ENCODE measurements at places on chromosomes 4 and X.

DNA sequence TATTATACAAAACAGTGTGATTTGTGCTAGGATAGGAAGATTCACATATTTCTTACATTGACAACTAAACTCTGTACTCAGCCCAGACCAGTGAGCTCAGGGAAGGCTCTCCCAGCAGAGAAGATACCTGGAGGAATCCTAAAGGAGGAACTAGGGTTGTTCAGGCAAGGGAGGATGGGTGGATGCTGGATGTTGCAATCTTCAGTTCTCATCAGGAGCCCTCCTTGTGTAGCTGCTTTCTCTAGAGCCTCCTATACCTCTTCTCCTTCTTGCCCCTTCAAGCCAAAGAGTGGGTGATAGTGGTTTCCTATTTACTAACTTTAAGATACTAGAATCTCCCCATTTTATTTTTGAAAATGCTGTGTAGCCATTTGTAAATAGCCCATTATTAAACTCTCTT is 117.3 kb downstream of the NKX6-1 start:
- H3K4me3 ChIP-seq: no peak overlapping the region

GRCh38 chr4:11471618-11472017 is 42.9 kb upstream of the HS3ST1 start:
- H3K27me3 ChIP-seq: no peaks in the 10 kb centered on the region
- H3K4me1 ChIP-seq: peaks cover 5% of the 10 kb centered on the region
- DNase-seq: no peak
- no peak overlapping the region for H3K27ac ChIP-seq
- no peak overlapping the region for H3K4me3 ChIP-seq

DNA sequence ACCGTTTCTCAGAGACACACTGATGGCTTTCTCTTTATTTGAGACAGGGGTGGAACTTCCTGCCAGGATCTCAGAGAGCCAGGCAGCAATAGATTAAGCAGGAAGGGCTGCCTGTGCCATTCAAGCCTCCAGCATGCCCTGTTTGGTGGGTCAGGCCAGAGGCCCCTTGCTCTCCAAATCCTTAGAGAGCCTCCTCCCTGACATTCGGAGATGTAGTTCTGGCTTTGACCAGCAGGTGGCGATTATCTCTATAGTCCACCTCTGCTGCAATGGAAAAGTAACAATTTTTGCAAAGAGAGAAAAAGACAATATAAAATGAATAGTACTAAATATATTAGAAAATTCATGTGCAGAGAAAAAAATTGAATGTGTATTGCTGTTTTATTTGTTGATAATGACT is 93.9 kb downstream of the NXF2B start:
- no peak overlapping the region for H3K27ac ChIP-seq
- H3K36me3 ChIP-seq: no peaks in the 10 kb centered on the region
- H3K27me3 ChIP-seq: no peaks in the 10 kb centered on the region
- H3K4me3 ChIP-seq: no peak overlapping the region
- no peaks in the 10 kb centered on the region for H3K4me1 ChIP-seq
- no peak for DNase-seq

GRCh38 chr4:155190099-155190498 is 18.3 kb upstream of the NPY2R start:
- H3K27ac ChIP-seq: no peak overlapping the region

GRCh38 chrX:29560065-29560464 is 655.3 kb upstream of the MAGEB2 start:
- no peak for DNase-seq
- H3K4me1 ChIP-seq: no peaks in the 10 kb centered on the region
- no peak overlapping the region for H3K27ac ChIP-seq
- H3K4me3 ChIP-seq: no peak overlapping the region

DNA sequence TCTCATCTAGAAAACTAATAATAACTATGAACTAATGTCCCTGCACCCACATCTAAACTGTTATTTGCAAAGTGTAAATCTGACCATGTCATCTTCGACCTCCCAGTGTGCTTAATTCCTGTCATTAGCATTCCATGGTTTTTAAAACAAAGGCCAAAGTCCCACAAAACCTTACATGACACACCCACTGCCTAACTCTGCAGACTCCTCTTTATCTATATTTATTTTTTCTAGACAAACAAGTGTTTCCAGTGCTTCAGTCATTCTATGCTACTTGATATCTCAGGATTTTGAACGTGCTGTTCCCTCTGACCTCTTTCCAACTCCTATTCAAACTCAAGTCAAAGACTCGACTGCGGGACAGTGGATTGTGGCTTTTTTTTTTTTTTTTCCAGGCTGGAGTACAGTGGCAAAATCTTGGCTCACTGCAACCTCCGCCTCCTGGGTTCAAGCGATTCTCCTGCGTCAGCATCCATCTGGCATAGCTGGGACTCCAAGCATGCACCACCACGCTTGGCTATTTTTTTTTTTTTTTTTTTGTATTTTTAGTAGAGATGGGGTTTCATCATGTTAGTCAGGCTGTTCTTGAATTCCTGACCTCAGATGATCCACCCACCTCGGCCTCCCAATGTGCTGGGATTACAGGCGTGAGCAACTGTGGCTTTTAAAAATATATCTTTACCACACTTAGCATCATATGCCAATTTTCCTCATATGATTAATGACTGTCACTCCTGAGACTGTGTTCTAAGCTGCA is 1511.0 kb downstream of the ARAP2 start:
- no peaks in the 10 kb centered on the region for H3K27me3 ChIP-seq
- no peak for DNase-seq
- no peaks in the 10 kb centered on the region for H3K36me3 ChIP-seq
- no peak overlapping the region for H3K4me3 ChIP-seq

GRCh38 chr4:155952501-155952901 is 1.2 kb downstream of the CTSO start:
- H3K4me1 ChIP-seq: no peaks in the 10 kb centered on the region
- H3K27me3 ChIP-seq: no peaks in the 10 kb centered on the region
- no peak overlapping the region for H3K4me3 ChIP-seq
- no peak overlapping the region for H3K27ac ChIP-seq

DNA sequence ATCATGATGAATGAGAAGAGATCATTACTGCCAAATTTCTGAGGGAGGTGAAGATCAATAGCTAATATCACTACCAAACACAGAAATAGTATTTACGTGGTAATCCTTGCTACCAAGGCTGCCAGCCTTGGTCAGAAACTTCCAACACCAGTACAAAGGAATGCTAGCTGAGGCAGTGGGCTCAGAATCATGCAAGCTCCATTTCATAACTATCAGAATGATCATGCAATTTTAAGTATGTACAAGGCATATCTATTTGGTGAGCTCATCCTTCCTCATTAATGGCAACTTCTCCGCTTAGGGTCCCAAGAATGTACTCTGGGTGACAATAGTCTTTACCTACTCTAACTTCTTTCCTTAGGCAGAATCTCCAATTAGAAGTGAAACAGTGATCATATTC is 135.0 kb downstream of the GPC3 start:
- no peak overlapping the region for H3K27ac ChIP-seq
- no peak for DNase-seq
- no peaks in the 10 kb centered on the region for H3K27me3 ChIP-seq

- H3K27me3 ChIP-seq: peaks cover 1% of the 10 kb centered on the region
- H3K4me1 ChIP-seq: peaks cover 3% of the 10 kb centered on the region
- no peak for DNase-seq
- H3K27ac ChIP-seq: no peak overlapping the region
Measured at GRCh38 chr4:74056858-74057562, 18.5 kb upstream of the CXCL3 start.
